Activated gamma-delta T cell (primary cell): ENCODE measurements at places on chromosomes 1 and 21.

- peak; percentile 47 for DNase-seq
These were observed 675 bp downstream of the IFNAR1 start for GRCh38 chr21:33325222-33326067.

- no peak for DNase-seq
These were observed 36.3 kb upstream of the MYOCOS start for GRCh38 chr1:171585715-171586114.

GRCh38 chr1:165153182-165153581, 203.3 kb downstream of the LMX1A start:
- DNase-seq = no peak

- DNase-seq = no peak
These were observed 36.8 kb downstream of the VWA5B1 start for GRCh38 chr1:20327467-20327866.

DNA sequence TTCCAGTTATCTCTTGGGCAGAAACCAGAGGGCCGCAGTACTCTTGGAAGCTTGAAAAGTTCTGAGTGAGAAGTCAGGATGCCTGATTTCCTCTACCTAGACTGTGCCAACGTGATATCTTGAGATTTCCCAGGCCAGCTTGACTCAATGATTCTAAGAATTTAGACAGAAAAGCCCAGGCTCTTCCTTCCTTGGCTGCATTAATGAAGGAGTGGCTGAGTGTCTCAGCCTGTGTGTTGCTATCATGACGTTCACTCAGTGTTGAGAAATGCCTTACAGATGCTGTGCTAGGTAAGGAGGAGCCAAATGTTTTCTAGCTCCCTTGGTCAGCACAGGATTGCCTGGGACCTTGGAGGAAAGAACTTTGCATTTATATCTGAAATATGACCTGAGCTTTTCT, 454.1 kb upstream of the USP24 start:
- DNase-seq = no peak

- no peak for DNase-seq
These were observed 2.4 kb downstream of the NTPCR start for GRCh38 chr1:232952514-232953499.
